ENCODE measurements at places on chromosomes 5 and 9.

DNA sequence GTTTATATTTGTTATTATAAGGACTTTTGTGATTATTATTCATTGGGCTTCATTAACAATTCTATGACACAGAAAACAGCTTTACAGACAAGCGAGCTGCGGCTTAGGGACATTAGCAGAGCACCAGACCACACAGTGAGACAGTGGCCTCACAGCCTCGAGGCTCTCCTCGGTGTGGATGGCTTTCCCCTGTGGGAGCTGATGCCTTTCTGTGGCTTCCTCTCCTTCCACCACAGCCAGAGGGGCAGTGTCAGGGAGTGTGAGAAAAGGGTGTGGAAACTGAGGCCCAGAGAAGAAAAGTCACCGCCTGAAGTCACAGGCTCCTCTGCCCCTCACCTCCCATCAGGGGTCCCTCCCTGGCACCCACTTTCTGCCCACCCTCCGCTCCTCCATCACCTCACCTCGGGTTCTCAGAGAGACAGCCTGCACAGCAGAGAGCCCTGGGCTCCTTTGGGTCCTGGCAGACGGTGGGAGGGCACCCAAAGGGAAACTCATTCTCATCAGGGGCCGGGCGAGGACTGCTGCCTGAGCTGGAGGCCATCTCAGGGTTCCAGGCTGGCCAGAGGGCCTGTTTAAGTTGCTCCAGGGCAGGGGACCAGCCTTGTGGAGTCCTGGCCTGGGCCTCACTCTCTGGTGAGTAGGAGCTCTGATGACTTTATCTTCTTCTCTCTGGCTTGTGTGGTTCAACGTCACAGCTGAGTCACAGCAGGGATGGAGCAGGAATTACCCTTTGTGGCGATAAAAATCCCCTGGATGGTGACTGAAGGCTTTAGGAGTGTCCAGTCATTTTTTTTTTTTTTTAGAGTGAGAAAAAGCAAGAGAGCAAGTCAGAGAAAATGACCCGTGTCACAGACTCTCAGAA lies 830 bp downstream of the TRAF1 start:
- no peak for DNase-seq

DNA sequence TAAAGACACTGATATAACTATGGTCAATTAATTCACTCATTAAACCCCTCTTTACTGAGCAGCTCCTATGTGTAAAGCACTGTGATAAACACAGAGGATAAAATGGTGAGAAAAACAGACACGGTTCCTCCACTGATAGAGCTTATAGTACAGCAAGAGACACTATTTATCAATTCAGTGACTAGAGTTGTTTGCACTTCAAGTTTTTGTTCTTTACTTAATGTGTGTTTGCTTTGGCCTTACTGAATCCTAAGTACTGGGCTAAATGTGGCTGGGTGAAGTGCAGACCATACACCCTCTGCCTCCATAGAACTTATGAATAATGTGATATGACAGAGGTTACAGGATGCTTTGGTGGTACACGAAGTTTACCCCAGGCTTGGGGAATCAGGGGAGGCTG lies 80.1 kb upstream of the ITGA1 start:
- DNase-seq = no peak

GRCh38 chr5:134328619-134329018 lies 38.4 kb downstream of the CDKL3 start:
- DNase-seq = no peak

DNA sequence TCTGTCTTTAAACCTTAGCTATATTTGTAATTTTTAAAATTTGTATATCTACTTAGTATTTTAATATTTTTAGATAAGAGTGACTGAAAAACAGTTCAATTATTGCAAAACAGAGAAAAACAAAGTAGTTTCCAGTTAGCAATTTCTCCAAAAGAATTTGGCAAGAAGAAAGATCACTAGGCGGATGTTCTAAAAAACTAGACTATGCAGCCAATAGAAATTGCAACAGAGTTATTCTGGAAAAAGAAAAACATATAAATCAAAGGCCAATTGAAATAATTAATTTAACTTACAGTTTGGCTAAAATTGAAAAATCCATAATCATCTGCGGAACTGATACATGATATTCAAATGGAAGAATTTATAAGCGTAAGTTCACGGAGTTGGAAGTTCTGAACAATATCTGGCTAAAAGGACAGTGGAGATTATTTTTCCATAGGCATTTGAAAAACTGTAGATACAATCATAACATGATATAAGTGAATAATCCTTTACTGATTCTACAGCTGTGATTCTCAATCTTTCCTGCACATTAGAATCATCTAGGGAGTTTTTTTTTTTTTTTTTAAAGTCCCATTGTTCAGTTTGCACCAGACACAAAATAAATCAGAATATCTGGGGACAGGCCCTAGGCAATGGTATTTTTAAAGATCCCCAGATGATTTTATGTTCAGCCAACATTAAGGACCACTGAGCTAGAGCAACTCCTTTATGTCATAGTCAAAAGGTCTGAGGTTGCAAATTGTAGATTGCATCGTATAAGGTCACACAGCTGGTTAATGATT lies 605.1 kb upstream of the DAB2 start:
- no peak for DNase-seq

GRCh38 chr9:114897196-114897595 lies 33.2 kb downstream of the TNFSF8 start:
- no peak for DNase-seq

- no peak for DNase-seq
Observed at GRCh38 chr9:113522858-113523257, 59.3 kb downstream of the RGS3 start.

- DNase-seq = no peak
Observed at GRCh38 chr5:177349762-177350161, 1.7 kb downstream of the LMAN2 start.

DNA sequence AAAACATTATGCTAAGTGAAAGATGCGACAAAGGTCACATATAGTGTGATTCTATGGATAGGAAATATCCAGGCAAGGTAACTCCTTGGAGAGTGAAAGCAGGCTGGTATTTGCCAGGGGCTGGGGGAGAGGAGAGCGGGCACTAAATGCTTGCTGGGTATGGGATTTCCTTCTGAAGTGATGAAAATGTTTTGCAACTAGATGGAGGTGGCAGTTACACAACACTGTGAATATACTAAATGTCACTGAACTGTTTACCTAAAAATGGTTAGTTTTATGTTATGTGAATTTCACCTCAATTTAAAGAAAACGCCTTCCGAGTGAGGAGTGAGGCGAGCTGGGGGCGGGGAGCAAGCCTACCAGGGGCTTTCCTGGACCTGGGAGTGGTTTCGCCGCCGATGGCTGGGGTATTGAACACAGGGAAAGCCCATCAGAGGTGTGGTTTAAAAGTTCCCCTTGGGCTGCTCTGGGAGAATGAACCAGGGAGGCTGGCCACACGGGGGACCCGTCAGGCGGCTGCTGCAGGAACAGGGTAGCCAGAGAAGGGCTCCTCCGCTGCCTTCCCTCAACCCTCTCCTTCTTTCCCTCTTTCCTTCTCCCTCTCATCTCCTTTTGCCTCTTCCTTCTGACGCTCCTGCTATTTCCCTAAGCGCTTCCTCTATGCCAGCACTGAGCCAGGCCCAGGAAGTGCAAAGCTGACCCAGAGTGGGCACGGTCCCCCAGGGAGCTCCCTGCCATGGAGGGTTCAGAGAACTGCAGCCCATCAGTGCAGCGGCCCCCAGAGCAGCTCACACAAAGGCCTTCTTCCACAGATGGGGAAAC lies 4.9 kb downstream of the AKNA start:
- DNase-seq = no peak

GRCh38 chr5:15757103-15757502 lies 257.1 kb downstream of the FBXL7 start:
- no peak for DNase-seq

GRCh38 chr9:3969590-3970260 lies 330.1 kb downstream of the GLIS3 start:
- no peak for DNase-seq

DNA sequence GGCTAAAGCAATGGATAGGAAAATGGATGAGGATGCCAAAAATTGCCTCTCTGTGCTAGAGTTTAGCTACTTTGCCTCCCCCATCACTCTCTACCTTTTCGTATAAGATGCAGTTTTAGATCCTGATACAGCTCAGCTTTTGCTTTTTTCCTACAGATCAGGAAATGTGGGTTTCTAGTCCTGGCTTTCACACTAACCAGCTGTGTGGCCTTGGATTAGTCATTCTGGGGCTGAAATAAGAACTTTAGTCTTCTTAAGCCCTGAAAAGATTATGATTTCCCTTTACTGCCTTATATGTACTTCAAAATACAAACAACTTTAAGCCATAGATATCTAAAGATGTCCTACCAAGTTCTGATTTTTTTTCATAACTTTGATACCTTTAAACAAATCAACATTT lies 116.4 kb downstream of the BAAT start:
- DNase-seq = no peak

- DNase-seq = no peak
Observed at GRCh38 chr9:75111019-75111622, 22.8 kb downstream of the OSTF1 start.

DNA sequence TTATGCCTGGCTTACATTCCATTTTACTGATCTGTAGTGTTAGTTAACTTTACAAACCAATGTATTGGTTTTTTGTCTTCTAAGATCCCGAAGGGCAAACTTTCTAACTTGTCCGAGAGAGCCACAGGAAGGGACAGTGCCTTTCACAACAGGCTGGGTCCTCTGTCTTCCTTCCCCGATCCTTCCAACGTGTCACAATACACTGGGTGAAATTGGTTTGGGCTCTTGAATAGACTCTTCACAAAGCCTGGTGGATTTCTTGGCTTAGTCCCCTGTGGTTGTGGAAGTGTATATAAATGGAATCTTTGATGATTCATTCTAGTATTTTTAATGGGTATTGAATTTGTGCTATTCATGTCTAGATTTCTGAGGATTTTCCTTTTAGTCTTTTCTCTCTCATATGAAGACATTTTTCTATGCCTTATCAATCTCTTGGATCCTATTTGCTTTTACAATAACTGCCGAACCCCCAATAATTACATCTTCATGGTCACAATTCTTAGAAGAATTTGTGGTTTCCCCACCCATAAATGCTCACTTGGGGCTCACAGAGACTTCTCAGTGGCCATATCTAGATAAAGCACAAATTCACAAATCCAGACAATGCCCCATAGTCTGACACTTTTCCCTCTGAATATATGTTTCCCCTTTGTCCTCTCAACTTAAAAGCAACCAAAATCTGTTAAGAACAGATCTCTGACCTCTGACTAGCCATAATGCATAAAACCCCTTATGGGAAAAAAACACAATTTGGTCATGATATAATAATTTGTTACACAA lies 107.7 kb downstream of the MTRR start:
- no peak for DNase-seq

DNA sequence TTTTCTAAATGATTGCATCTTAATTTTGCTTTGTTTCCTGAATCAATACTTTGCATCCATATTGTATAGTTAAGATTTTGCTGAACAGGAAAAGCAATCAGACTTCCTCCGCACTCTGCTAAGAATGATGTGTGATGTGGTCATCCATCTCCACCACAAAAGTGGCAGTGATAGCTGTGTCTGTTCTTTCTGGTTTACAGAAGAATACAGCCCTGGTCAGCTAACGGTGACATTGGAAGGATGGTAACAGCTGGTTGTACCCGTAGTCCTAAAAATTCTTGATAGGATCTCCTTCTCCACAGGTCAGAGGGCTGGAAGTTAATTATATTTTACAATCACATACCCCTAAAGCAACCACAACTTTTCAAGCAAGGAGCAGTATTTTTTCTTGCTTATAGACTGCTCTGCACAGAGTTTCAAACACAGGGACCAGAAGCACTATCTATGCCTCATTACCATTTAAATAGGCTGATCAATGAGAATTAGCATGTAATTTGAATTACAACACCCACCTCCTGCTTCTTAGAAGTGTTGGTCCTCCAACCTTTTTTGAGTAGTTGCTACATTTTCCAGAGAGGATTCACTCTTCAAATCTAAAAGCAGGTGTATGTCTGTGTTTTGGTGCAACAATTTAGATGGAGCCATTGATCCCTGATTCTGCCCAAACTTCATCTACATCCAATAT lies 1191.9 kb upstream of the NUDT12 start:
- DNase-seq = peak; percentile 25

GRCh38 chr9:126461608-126462007 lies 135.0 kb downstream of the MVB12B start:
- no peak for DNase-seq

DNA sequence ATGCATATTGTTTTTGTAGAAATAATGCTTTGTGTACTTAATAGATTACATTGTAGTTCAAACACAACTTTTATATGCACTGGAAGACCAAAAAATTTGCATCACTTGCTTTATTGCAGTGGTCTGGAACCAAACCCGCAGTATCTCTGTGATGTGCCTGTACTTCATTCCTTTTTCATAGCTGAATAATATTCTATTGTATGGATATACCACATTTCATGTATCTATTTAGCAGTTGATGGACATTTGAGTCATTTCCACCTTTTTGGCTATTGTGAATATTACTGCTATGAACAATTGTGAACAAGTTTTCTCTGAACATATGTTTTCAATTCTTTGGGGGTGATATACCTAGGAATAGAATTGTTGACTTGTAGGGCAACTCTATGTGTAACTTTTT lies 40.1 kb downstream of the ITGA1 start:
- DNase-seq = no peak

GRCh38 chr9:109430231-109430630 lies 67.9 kb downstream of the PTPN3 start:
- no peak for DNase-seq

DNA sequence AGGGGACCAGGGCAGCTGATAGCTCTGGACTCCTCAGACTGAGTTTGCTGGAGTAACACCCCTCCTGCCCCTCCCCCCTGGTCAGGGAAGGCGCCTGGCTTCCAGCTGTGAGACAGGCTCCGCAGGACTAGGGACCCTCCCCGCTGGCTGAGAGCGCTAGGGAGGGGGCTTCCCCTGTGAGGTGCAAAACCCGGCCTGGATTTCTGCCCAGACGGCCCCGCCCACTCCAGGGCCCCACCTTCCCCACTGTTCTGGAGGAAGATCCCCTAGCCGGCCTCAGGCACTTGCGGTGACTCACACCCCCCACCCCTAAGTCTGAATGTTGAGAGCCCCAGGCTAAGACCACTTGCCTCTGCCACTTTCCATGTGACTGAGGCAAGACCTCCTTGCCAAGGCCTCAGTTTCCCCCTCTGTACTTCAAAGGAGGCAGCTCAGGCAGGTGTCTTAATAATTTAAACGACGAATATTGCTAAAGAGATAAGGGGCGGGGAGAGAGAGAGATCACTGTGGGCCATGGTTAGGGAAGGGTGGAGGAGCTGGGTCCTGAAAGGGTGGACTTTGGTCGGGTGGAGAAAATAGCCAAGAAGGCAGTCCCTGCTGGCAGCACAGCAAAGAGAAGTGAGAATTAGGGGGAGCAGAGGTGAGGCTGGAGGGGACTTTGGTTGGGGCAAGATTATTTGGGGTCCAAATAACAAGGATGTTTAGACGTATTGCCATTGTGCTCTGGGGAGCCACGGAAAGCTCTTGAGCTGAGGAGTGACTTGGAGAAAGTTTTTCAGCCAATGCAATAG lies 1.0 kb upstream of the DAB2IP start:
- DNase-seq = peak; percentile 52

GRCh38 chr5:150931368-150931965 lies 26.7 kb upstream of the ZNF300 start:
- DNase-seq = no peak

DNA sequence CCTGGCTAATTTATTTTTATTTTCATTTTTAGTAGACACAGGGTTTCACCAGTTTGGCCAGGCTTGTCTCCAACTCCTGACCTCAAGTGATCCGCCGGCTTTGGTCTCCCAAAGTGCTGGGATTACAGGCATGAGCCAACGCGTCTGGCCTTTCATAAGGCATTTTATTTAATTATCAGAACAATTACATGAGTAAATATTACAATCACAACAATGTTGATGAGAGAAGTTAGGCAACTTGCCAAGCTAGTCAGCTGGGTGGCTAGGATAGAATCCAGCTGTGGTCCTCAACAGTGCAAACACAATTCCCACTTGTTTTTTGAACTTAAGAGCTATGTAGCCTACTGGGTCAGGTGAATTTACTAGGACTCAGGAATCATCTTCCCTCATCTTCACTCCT lies 22.0 kb downstream of the C9orf57 start:
- DNase-seq = no peak
